ENCODE measurements at places on chromosomes 13 and 19.

DNA sequence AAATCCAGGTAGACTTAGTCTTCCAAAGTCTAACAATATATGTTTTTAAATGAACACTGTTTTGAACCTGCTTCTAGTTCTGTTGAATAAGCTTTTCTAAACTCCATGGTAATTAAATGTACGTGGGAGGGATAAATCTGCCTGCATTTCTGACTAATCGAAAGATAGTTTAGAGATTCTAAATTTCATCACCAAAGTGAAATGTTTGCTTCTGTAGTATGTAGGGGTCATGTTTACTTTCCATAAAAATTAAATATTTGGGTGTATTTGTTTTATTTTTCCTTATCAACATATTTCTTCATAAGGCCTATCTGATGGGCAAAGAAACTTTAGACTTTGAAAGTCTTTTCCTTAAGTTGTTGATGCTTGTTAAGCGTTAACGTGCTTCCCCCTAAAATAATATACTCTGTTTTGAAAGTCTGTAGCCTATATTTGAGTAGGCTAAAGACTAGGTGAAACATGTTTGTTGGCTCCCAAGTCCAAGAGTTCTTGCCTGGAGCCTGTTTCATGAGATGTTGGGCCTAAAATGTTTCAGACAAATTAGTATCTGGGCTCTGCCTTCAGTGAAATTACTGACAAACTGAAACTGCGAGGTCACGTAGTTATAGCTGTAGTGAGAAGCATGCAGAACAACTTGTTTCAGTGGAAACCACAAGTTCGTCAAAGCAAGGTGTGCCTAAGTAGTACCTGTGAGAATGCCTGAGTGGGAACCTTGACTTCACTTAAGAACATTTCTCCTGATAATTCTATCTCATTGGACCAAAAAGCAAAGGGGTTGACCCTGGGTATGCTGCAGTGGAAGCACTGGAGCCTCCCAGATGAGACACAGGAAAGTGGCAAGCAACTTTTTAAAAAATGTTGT is 126.2 kb downstream of the LMO7 start:
- no peak for DNase-seq

GRCh38 chr13:59879281-59879680 is 284.4 kb downstream of the DIAPH3 start:
- peak; percentile 30 for DNase-seq

- DNase-seq: peak; percentile 55
Measured at GRCh38 chr13:33543631-33544265, 258.2 kb upstream of the STARD13 start.

DNA sequence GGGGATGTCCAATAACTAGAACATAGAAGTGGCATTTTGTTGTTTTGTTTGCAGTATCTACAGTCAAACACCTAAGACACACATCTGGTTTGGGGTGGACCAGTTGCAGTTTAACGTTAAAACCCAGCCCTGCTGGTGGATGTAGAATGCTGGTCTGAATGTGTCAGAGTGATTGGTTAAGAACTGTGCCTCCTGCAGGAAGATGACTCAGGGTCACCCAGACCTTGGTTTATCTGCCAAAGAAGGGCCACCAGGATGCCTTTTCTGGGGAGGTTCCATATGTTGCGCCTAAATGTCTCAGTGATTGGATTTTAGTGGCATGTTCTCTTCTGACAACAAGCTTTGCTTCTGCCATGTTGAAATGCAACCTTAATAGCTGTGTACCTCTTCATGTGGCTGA is 23.1 kb downstream of the ZNF536 start:
- no peak for DNase-seq

DNA sequence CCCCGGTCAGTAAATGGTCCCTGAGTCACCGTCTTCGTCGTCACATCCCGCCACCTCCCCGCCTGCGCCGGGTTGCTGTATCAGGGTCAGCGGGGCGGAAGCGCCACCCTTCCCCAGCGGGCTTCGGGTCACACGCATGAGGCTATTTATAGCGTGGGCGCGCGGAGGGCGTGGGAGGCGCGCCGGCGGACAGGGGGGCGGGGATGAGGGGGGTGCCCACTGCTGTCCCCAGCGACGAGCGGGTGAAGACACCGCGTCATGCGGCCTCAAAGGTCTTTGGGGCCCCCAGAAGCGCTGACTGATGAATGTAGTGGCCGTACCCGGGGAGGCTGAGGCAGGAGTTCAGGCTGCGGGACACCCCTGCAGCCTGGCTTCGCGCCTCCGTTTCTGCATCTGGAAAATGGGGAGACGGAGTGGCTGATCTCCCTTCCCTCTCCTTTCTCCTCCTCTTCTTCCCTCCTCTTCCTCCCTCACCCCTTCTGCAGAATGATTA is 7.9 kb downstream of the UNC13A start:
- no peak for DNase-seq
